Activated T-cell treated with anti-CD3 and anti-CD28 coated beads, Interleukin-2, amount 50 U/mL, for 4 hours (primary cell): ENCODE measurements at places on chromosomes 7 and 10.

DNA sequence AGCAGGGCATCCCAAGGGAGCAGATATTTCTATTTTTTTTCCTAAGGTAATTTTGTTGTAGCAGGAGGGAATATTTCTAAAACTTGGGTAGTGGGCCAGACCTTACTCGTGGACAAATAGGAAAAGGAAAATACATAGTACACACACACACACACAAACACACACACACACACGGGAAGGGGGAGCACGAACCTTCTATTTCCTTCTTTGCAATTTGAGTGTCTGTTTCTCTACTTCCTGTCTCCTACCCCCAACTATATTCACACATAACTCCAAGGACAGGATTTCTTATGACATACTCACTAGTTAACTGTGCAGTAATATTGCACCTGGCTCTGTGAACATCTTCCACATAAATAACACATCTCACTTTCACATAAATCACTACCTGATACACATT, 4.4 kb downstream of the LDB1 start:
- no peak for DNase-seq

DNA sequence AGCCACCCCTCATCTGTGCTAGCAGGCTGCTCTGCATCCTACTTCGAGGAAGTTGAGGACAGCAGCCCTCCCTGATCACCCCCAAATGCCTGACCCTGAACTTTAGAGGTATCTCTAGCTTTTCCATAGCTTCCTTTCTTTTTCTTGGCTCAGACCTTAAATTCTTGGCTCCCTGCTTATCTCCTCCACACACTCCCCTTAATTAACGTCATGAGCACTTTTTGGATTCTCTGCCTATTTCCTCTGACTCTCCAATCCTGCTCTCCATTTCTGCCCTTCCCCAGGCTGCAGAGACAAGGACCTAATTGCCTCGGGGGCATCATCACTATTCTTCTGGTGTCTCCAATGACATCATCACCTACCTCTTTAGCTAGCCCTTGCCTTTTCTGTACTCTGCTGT, 40.8 kb upstream of the SEC61G start:
- no peak for DNase-seq

DNA sequence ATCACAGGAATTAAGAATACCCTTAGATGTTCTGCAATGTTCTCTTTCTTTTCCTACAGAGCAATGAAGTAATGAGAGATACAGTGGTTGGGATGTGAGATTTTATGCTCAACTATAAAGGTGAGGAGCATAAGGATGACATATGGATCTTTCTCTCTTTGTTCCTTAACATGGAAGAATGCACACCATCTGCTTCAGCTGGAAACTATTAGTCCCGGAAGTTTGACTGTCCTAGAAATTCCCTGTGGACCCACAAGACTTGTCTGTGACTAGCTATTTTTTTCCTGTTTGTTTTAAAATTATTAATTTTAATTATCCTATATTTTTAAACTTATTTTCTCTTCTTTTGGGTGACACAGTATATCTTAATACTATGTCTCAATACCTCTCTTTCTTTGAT, 80.2 kb downstream of the DKK1 start:
- no peak for DNase-seq

- no peak for DNase-seq
Measured at GRCh38 chr7:132234711-132235110, 341.6 kb downstream of the PLXNA4 start.
